Right renal cortex interstitium (tissue), 3 donors: ENCODE measurements at places on chromosomes 6 and 20. TPM values are rescaled to one million over a fixed set of nuclear protein-coding genes. Genes with fewer than 3 reads are reported as not detected.

- no peak for DNase-seq
Observed at GRCh38 chr6:155026022-155026705, 31.0 kb downstream of the TIAM2 start.

- DNase-seq = no peak
Observed at GRCh38 chr6:170231293-170232185, 59.3 kb downstream of the DLL1 start.

- no peak for DNase-seq
Observed at GRCh38 chr6:12645941-12646340, 70.6 kb upstream of the PHACTR1 start.

DNA sequence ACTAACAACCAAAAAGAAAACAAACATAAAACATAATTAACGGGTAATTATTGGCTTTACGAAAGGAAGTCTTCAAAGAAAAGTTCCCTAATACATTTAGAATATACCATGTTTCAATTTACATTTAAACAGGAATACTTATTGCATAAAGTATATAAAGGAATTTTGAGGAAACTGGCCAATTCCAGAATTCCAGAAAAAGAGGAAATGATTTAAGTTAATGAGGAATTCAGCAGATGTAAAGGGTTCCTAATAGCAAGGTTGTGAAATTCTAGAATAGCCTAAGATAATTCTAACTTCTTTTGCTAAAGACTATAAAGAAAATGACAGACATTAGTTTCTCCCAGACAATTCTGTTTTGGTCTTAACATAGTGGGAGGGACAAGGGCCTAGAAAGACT is 35.0 kb downstream of the DTNBP1 start:
- no peak for DNase-seq

Gene SLC32A1
- polyA plus RNA-seq = 1.2 TPM

Gene TCP11
- polyA plus RNA-seq = 1.9 TPM
